ENCODE measurements at places on chromosomes 2 and 18. TPM values are rescaled to one million over a fixed set of nuclear protein-coding genes. Genes with fewer than 3 reads are reported as not detected.

Gene GCG
- total RNA-seq = not detected

Gene RALB
- total RNA-seq = 38.2 TPM

- DNase-seq = no peak
Observed at GRCh38 chr2:127155947-127156346, 49.0 kb upstream of the BIN1 start.

- no peak for DNase-seq
Observed at GRCh38 chr2:67516899-67517530, 119.9 kb downstream of the ETAA1 start.

DNA sequence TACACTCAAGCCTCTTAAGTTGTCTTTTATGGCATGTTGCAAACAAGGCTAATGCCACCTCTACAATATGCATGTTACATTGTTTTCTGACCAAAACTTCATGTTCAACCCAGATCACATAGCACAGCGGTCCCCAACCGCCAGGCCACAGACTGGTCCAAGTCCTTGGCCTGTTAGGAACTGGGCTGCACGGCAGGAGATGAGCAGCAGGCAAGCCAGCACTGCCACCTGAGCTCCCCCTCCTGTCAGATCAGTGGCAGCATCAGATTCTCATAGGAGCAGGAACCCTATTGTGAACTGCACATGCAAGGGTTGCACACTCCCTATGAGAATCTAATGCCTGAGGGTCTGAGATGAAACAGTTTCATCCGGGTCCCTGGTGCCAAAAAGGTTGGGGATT, 324.8 kb upstream of the CHAC2 start:
- peak; percentile 16 for DNase-seq

DNA sequence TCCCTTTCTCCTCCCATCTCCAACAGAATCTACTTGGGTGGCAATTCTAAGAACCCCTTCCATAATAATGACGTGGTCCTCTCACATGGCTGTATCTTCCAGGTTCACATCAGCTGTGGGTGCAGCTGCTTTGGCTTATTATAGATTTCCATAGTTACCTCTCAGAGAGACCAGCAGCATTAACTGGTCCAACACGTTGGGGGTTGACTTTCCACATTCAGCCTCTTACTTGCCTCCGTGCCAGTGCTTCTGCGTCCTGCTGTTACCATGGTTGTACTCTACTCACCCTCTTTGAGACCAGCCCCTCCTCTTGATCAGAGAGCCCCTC, 570.7 kb downstream of the PLCL1 start:
- DNase-seq = no peak
